Glomerular endothelial cell (primary cell): ENCODE measurements at places on chromosomes 4 and X. TPM values are rescaled to one million over a fixed set of nuclear protein-coding genes. Genes with fewer than 3 reads are reported as not detected.

DNA sequence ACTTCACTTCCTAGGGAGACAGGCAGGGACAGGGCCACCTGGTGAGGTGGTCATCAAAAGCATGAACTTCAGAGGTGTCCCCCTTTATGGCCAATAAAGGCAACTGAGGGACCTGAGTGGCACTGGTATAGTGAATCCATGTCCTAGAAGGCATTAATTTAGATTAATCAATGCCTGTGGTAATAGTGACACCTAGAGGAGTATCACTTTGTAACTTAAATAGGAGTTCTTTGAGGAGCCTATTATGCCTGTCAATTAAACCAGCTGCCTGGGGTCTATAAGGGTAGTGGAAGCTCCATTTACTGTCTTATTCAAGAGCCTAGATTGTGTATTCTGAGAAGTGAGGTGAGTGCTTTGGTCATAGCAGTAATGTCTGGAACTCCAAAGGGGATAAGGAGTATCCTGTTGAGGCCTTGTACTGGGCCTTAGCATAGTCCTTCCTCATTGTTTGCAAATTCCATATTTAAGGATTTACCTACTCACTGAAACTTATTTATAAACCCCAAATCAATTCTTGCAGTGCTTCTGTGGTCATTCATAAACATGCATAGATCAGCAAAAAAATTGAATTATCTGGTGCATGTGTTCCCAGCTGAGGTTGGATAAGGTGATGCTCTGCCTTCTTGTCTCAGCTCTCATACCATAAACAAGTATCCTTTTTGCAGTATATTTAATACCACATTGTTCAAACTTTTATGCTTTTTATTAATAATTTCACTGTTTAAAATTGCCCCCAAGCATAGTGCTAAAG is 213.8 kb upstream of the RADX start:
- no peak for DNase-seq

TMPRSS11F gene
- not detected in 2 replicates for total RNA-seq

- no peak for DNase-seq
Observed at GRCh38 chrX:53262918-53263394, 18.4 kb downstream of the IQSEC2 start.

CFAP99 gene
- not detected in 2 replicates for total RNA-seq

MAGEA12 gene
- total RNA-seq: not detected in 2 replicates

- no peak for DNase-seq
Observed at GRCh38 chr4:37662861-37663390, 23.2 kb downstream of the RELL1 start.

SLC25A14 gene
- total RNA-seq: 10.9 and 11.1 TPM in 2 replicates

IL1RAPL1 gene
- 1.2 and 1.7 TPM in 2 replicates for total RNA-seq

MAGEA4 gene
- total RNA-seq: not detected in 2 replicates

CFI gene
- total RNA-seq: 45.9 and 61.9 TPM in 2 replicates

SLC9A7 gene
- 7.1 and 7.5 TPM in 2 replicates for total RNA-seq
